Caco-2 (cell line): ENCODE measurements at places on chromosomes 7 and 10.

GRCh38 chr10:30812018-30812851 lies 182.7 kb upstream of the LYZL2 start:
- no peak for DNase-seq

- no peak for DNase-seq
Measured at GRCh38 chr10:1132584-1132983, 76.4 kb downstream of the WDR37 start.

DNA sequence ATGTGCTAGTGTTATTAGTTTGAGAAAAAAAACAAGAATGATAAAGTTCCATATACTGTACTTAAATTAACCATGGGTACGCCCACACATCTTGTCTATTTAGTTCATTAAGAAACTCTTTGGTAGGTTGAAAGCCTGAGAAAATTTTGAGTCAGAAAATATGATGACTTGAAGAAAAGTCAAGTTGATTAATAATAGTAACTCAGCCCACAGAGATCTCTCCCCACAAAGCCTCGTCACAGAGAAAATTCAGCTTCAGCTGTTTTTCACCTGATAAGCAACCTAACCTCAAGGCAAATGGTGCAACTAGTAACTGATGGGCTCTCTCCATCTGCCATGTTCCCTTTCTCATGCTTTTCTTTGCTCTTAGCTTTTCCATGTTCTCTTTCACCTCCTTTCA lies 1021.6 kb downstream of the GATA3 start:
- no peak for DNase-seq

- DNase-seq = no peak
Measured at GRCh38 chr7:25881317-25882037, 270.5 kb upstream of the NFE2L3 start.

DNA sequence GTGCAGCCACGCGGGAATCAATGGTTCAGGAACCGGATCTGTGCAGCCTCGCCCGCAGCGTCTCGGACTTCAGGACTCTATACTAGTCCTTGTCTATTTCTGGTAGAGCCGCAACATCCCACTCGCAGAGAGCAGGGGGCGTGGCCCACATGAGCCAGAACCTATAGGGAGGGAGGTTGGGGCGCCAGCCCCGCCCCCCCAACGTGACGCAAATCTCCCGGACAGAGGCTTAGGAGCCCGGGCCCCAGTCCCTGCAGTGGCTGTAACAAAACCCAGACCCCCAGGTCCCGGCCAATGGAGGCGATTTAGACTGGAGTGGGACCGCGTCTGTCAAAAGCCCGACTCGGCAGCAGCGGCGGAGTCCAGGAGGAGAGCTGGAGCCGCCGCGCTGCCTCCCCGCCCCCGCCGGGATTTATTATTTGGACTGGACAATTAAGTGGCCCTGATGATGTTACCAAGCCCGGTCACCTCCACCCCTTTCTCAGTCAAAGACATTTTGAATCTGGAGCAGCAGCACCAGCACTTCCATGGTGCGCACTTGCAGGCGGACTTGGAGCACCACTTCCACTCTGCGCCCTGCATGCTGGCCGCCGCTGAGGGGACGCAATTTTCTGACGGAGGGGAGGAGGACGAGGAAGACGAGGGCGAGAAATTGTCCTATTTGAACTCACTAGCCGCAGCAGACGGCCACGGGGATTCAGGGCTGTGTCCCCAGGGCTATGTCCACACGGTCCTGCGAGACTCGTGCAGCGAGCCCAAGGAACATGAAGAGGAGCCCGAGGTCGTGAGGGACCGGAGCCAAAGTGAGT lies at the start of gene NKX2-3:
NKX2-3 (plus strand) TSS at position 256 of the 809 bp plus-strand sequence; CDS start at position 446, 190 bp downstream.
- DNase-seq = peak; percentile 87

DNA sequence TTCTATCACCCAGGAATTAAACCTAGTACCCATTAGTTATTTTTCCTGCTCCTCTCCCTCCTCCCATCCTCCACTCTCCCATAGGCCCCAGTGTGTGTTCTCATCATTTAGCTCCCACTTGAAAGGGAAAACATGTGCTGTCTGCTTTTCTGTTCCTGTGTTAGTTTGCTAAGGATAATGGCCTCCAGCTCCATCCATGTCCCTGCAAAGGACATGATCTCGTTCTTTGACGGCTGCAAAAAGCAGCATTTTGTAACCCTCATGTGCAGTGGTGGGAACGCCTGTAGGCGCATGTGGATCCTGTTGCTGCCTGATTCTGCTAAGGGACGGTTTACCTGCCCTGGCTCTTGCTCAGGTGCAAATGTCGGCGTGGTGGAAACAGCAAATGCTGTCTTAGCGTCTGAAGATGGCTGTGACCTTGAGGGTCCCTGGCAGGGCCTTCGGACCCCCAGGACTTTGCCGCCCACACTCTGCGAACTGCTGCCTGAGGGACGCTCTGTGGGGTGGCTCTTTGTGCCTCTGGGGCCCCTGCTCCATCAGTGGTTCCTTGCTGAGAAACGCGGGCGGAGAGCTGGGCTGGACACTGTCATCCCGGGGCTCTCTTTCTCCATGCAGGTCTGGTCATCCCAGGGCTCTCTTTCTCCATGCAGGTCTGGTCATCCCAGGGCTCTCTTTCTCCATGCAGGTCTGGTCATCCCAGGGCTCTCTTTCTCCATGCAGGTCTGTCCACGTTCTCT lies 5.6 kb upstream of the MTG1 start:
- peak; percentile 21 for DNase-seq

GRCh38 chr7:131094685-131095084 lies 233.0 kb upstream of the MKLN1 start:
- DNase-seq = no peak

- DNase-seq = no peak
Measured at GRCh38 chr10:127552446-127552845, 3.3 kb downstream of the NPS start.

- DNase-seq = no peak
Measured at GRCh38 chr10:112278871-112279270, 4.3 kb upstream of the TECTB start.

DNA sequence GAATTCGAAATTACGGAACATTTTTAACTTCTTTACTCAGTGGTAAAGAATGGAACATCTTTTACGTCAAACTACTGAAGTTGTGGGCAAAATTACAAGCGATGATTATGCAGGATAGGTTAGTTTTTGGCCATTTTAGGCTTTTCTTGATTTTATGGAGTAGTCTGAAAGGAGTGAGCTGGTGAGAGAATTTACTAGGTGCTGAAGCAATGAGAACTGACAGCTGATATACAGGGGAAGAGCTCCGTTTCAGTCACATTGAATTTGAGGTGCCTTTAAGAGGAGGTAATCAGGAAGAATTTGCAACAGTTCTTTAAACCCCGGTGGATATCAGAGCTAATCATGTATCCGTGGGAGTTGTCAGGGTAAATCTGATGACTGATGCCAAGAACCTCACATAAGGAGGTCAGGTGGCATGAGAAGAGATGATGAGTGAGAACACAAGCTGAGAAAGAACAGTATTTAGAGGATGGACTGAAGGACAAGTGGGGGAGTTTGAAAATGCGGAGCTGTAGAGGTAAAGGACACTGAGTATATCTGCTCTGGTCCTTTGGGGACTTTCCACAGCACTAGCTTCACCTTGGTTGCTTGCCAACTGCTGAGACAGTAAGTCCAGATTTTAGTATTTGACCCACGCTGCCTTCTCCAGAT lies 104.3 kb downstream of the AHR start:
- no peak for DNase-seq

GRCh38 chr7:156470399-156471320 lies 169.9 kb upstream of the RNF32 start:
- no peak for DNase-seq

DNA sequence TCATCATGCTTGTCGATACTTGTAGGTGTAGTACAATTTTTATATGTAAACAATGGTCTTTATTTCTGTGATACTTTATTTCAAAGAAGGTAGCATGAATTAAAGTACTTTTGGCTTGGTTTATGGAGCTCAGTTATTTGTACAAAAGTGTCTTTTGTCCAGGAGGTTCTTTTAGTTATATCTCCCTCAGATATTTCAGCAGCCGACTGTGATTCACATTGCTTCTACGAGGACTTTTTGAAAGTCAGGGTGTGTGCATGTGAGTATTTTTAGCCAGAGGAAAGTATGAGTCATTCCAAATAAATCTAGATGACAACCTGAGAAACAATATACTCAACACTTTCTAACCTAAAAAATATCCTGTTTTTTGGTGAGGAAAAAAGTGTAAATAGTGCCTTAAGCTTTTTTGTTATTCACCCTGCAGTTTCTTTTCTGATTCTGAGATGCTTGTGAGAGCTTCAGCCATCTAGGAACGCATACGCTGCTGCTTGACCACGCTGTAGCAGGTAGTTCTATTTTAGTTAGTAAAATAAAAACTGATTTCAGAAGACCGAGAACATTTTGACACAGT lies 595 bp upstream of the SUN1 start:
- DNase-seq = no peak

GRCh38 chr10:75660823-75661222 lies 229.4 kb downstream of the LRMDA start:
- no peak for DNase-seq

- no peak for DNase-seq
Measured at GRCh38 chr10:102930720-102931119, 12.6 kb downstream of the CNNM2 start.

- DNase-seq = peak; percentile 43
Measured at GRCh38 chr7:108973075-108973474, 403.4 kb downstream of the DNAJB9 start.
